ENCODE measurements at places on chromosomes 2 and 18.
A peak's percentile ranks its signal among the peaks of the same experiment; 100 is the strongest.

GRCh38 chr2:237752761-237753165, 45.8 kb upstream of the RBM44 start:
- peak overlapping the region; percentile 56 for H3K27ac ChIP-seq
- H3K36me3 ChIP-seq, result peaks cover 88% of the 10 kb centered on the region
- H3K27me3 ChIP-seq, result no peaks in the 10 kb centered on the region
- H3K4me1 ChIP-seq, result peaks cover 14% of the 10 kb centered on the region
- H3K4me3 ChIP-seq, result no peak overlapping the region

DNA sequence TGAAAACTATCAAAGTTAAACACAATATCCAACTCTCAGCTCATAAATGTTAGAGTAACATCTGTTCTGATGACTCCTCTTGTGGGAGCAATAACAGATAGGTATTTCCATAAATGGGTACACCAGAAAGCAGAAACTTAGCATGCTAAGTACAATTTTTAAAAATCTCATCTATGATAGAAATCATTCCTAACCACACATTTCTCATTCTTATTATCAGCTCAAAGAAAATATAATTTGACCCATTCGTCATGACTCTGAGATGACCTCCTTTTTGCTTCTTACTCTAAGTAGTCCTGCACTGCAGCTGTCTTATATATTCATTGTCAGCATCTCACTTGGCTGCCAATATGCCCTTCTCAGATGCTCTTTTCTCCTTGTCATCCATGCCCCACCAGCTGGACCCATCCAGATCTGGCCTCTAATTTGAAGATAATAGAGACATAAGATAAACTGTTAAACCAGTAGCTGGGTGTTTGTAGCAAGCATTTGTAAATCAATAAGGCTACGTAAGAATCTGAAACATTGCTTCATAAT, 298.3 kb downstream of the KCNS3 start:
- H3K27me3 ChIP-seq, result no peaks in the 10 kb centered on the region
- H3K4me1 ChIP-seq, result no peaks in the 10 kb centered on the region
- no peak overlapping the region for H3K27ac ChIP-seq
- no peak overlapping the region for H3K4me3 ChIP-seq

GRCh38 chr2:65636024-65636423, 203.6 kb upstream of the SPRED2 start:
- no peak overlapping the region for H3K27ac ChIP-seq
- no peak for DNase-seq
- no peaks in the 10 kb centered on the region for H3K4me1 ChIP-seq
- H3K4me3 ChIP-seq, result no peak overlapping the region
- H3K27me3 ChIP-seq, result no peaks in the 10 kb centered on the region

DNA sequence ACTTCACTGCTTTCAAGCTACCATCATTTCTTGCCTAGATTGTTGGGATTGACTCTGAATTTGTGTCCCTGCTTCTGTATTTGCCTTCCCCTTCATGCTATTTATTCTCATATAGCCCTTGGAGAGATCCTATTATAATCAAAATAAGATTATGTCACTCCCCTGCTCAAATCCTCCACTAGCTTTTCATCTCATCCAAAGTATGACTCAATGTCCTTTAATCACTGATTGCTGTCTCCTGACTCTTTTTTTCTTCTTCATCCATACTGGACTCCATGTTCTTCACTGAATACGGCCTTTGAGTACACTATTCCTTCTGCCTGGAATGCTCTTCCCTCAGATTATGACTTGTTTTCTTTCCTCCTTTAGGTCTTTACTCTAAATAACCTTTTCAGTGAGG, 5.0 kb downstream of the RBKS start:
- H3K27ac ChIP-seq, result no peak overlapping the region
- H3K4me3 ChIP-seq, result no peak overlapping the region
- no peaks in the 10 kb centered on the region for H3K27me3 ChIP-seq
- peaks cover 7% of the 10 kb centered on the region for H3K4me1 ChIP-seq
- DNase-seq, result no peak

- H3K27ac ChIP-seq, result peak overlapping the region; percentile 97
- H3K27me3 ChIP-seq, result peaks cover 18% of the 10 kb centered on the region
- H3K36me3 ChIP-seq, result peaks cover 7% of the 10 kb centered on the region
- H3K4me1 ChIP-seq, result peaks cover 39% of the 10 kb centered on the region
- H3K4me3 ChIP-seq, result peak overlapping the region; percentile 86
Measured at GRCh38 chr2:74507926-74508520, 528 bp upstream of the PCGF1 start.

GRCh38 chr18:21141668-21142422, 30.2 kb upstream of the ROCK1 start:
- no peak for DNase-seq
- no peaks in the 10 kb centered on the region for H3K4me1 ChIP-seq
- no peak overlapping the region for H3K27ac ChIP-seq
- no peak overlapping the region for H3K4me3 ChIP-seq

- H3K4me1 ChIP-seq, result no peaks in the 10 kb centered on the region
- no peak for DNase-seq
- no peaks in the 10 kb centered on the region for H3K27me3 ChIP-seq
- H3K36me3 ChIP-seq, result no peaks in the 10 kb centered on the region
- H3K4me3 ChIP-seq, result no peak overlapping the region
Measured at GRCh38 chr2:62663920-62664795, 41.4 kb upstream of the EHBP1 start.

GRCh38 chr2:105872142-105872728, 127.5 kb downstream of the NCK2 start:
- no peak overlapping the region for H3K27ac ChIP-seq
- no peaks in the 10 kb centered on the region for H3K36me3 ChIP-seq
- no peak overlapping the region for H3K4me3 ChIP-seq
- peak; percentile 58 for DNase-seq
- no peaks in the 10 kb centered on the region for H3K27me3 ChIP-seq

DNA sequence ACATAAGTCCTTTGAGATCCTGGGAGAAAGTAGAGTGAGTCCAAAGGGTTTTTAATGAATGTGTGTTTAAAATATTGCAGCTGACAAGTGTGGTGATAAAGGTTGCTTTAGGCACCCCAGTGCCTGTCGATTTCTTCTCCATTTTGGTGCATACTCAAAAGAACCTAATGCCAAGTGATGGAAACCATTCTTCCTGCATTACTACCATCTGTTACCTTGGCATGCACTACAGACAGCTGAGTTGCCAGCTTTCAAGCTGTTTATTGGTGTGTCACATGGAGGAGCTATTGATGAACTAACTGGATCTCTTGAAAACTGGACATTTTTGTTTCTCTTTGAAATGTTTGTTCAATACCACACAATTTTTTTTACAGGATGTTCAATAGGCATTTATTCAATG, 350.0 kb downstream of the AKAIN1 start:
- H3K4me3 ChIP-seq, result no peak overlapping the region
- no peaks in the 10 kb centered on the region for H3K27me3 ChIP-seq
- no peaks in the 10 kb centered on the region for H3K36me3 ChIP-seq
- H3K27ac ChIP-seq, result no peak overlapping the region
- no peak for DNase-seq
- no peaks in the 10 kb centered on the region for H3K4me1 ChIP-seq

- DNase-seq, result no peak
- H3K36me3 ChIP-seq, result no peaks in the 10 kb centered on the region
- H3K27ac ChIP-seq, result no peak overlapping the region
- no peak overlapping the region for H3K4me3 ChIP-seq
- no peaks in the 10 kb centered on the region for H3K27me3 ChIP-seq
Measured at GRCh38 chr2:120854766-120855530, 119.3 kb downstream of the GLI2 start.

GRCh38 chr2:111157798-111158197, 37.1 kb downstream of the BCL2L11 start:
- no peak for DNase-seq
- H3K4me3 ChIP-seq, result no peak overlapping the region
- peaks cover 16% of the 10 kb centered on the region for H3K36me3 ChIP-seq

- peaks cover 3% of the 10 kb centered on the region for H3K4me1 ChIP-seq
- H3K4me3 ChIP-seq, result no peak overlapping the region
- DNase-seq, result no peak
- no peak overlapping the region for H3K27ac ChIP-seq
- peaks cover 3% of the 10 kb centered on the region for H3K27me3 ChIP-seq
Measured at GRCh38 chr2:142134911-142135310, 4.1 kb upstream of the LRP1B start.

DNA sequence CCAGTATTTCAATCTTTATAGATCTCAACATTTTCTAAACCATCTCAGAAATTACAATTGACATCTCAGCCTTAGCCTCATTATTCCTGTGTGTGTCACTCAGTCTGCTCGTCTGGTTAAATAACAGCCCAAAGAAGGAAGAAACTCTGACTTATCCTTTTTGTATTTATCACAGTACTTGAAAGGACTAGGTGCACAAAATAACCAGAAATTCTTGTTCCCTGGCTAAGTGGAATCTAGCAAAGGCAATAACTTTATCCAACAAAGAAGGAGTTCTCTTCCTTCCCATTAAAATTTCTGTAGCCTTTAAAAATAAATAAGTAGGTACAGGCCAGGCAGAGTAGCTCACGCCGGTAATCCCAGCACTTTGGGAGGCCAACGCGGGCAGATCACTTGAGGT, 139.9 kb upstream of the PID1 start:
- no peak overlapping the region for H3K4me3 ChIP-seq
- no peaks in the 10 kb centered on the region for H3K4me1 ChIP-seq
- H3K27me3 ChIP-seq, result no peaks in the 10 kb centered on the region
- DNase-seq, result no peak

DNA sequence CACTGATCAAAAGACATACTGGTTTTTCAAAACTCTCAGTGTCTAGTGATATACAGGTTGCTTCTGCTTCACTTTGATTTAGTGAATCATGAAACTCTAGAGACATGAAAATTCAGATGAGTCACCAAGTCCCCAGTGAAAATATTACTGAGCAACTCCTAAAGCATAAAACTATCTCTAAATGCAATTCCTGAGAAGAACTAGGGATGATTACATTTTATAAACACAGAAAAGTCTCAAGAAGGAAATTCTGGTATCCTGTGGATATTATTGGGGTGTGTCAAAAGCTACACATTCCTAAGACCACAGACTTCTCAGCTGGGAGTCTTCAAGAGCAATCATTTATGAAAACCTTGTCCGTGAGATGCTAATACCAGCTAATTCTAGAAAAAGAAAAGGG, 9.7 kb downstream of the LRRTM4 start:
- no peaks in the 10 kb centered on the region for H3K27me3 ChIP-seq
- no peak for DNase-seq
- no peaks in the 10 kb centered on the region for H3K4me1 ChIP-seq

GRCh38 chr18:75341267-75341666, 86.2 kb downstream of the SMIM21 start:
- H3K27ac ChIP-seq, result no peak overlapping the region
- H3K36me3 ChIP-seq, result no peaks in the 10 kb centered on the region
- no peak for DNase-seq
- no peak overlapping the region for H3K4me3 ChIP-seq

GRCh38 chr2:75632813-75633212, 13.8 kb upstream of the MRPL19 start:
- DNase-seq, result no peak
- no peak overlapping the region for H3K27ac ChIP-seq
- no peaks in the 10 kb centered on the region for H3K4me1 ChIP-seq
- H3K36me3 ChIP-seq, result no peaks in the 10 kb centered on the region
- H3K4me3 ChIP-seq, result no peak overlapping the region
- peaks cover 2% of the 10 kb centered on the region for H3K27me3 ChIP-seq

- no peak for DNase-seq
- H3K4me1 ChIP-seq, result no peaks in the 10 kb centered on the region
- H3K4me3 ChIP-seq, result no peak within 1 kb of the TSS
- H3K27me3 ChIP-seq, result no peaks in the 10 kb centered on the region
- no peak within 1 kb of the TSS for H3K27ac ChIP-seq
Measured at GRCh38 chr2:137964066-137964858, at the start of gene HNMT. HNMT (plus strand) TSS chr2:137964473; CDS start chr2:137964492, 19 bp downstream.

Data from natural killer cell (primary cell).